ENCODE measurements at places on chromosomes 7 and 10.

DNA sequence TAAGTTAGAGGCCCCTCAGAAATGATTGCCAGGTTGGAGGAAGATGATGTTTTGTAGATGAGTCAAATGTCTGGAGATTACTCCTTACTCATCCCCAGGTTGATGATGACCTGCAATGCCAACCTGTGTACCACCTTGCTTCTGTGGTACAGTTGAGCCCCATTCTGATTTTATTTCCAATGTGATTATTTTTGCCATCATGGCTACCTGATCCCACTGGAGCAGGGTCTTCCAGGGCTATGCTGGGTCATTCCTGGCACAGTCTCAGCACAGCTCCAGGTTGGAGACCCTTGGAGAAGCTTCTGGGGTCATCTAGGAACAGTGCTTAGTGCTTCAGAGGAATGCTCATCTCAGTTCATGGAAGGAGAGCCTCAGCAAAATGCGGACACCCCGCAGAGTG is 34.3 kb downstream of the LRRC18 start:
- DNase-seq, result no peak

GRCh38 chr7:111329367-111330234 is 232.7 kb downstream of the IMMP2L start:
- DNase-seq, result no peak

GRCh38 chr7:48964074-48964473 is 39.7 kb downstream of the CDC14C start:
- peak; percentile 36 for DNase-seq

DNA sequence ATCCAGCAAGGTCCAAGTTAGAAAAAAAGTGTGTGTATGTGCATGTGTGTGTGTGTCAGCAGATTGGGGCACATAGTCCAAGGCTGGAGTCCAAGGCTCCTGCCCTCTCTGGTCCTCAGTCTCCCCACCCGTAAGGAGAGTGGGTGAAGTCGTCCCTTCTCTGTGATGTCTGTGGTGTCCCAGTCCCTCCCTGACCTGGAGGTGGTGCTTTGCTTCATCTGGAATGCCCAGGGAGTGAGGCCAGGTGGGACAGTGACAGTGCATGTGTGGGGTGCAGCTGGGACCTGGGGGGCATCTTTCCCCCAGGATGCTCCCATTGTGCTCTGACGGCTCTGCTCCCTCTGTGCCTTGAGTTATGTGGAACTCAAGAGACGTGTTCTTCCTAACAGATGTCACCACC is 18.0 kb downstream of the AQP1 start:
- no peak for DNase-seq

GRCh38 chr7:120996333-120996987 is 7.9 kb downstream of the CPED1 start:
- DNase-seq, result peak; percentile 47

Data from putamen (tissue), 1 donor.